Fibroblast of villous mesenchyme (primary cell): ENCODE measurements at places on chromosomes 4 and X. TPM values are rescaled to one million over a fixed set of nuclear protein-coding genes. Genes with fewer than 3 reads are reported as not detected.

DNA sequence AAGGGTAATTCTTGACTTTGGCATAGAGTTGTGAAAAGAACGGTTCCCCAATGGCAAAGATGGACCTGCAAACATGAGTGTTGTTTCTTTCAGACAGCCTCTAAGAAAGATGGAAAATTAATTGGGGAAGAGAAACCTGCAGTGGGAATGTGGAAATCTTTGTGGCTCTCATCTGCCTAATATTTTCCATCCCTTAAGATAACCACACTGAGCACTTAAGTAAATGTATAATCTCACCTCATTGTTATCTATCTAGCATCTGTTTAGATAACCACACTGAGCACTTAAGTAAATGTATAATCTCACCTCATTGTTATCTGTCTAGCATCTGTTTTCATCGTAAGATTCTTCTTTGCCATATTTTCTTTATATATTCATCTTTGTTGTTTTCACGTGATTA is 149.3 kb downstream of the NWD2 start:
- DNase-seq: no peak

- no peak for DNase-seq
These were observed 943.1 kb downstream of the ARAP2 start for GRCh38 chr4:35300996-35301774.

DNA sequence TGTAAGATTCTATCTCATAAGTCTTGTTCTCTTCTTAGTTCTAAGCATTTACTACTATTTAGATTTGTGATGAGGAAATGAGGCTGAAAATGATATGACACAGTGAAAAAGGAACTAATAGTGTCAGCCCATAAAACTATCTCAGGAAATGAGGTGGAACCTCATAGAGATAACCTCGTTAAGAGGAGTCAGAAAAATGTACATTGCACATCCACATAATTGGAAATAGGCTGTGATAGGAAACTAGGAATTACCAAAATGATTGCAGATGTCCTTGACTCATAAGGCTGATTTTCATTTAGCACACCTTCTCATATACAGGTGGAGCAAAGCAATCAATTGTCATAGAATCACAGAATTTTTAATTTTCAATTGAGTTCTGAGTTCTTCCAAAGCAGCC is 26.8 kb downstream of the ANXA10 start:
- DNase-seq: peak; percentile 50

DNA sequence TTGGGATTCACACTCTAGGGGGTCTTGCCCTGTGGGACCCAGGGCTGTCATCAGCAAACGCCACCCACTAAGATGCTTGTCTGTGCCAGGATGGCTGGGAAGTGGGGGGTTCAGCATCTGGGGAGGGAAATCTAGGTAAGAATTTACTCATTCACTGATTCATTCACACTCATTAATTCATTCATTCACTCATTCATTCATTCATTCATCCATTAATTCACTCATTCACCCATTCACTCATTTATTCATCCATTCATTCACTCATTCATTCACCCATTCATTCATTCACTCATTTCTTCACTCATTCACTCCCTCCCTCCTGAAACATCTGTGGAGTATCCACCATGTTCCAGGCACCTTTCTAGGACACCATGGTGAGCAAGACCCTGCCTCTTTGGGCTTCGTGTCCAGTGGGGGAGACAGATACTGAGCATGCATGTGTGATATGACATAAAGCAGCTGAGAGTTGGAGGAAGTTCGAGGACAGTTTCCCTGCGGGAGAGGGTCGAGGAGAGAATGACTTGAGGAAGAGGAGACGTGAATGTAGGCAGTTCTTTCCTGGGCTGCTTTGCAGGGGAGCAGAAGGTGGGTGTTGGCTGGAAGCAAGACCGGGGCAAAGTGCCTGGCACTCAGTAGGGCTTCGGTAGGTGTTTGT is 90.6 kb downstream of the SORCS2 start:
- DNase-seq: no peak

DTHD1 gene
- not detected in 2 replicates for total RNA-seq
